A549 (cell line): ENCODE measurements at places on chromosomes 2 and 18.

DNA sequence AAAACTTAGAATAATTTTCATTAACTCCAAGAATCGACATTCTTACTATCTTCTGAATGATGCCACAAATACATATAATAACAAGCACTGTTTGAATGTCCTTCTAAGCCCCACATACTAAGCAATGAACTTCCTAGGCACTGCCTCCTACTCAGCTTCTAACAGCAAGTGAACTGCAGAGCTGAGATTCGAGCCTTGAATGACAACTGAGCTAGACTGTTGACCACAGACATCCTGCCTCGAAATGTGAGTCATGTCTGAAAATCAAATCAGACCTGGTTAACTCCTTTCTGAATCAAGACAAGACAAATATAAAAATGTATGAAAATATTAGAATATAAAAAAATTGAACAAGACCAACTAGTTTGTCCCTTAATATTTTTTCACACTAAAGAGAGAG lies 108.1 kb downstream of the MYT1L start:
- no peak for DNase-seq

DNA sequence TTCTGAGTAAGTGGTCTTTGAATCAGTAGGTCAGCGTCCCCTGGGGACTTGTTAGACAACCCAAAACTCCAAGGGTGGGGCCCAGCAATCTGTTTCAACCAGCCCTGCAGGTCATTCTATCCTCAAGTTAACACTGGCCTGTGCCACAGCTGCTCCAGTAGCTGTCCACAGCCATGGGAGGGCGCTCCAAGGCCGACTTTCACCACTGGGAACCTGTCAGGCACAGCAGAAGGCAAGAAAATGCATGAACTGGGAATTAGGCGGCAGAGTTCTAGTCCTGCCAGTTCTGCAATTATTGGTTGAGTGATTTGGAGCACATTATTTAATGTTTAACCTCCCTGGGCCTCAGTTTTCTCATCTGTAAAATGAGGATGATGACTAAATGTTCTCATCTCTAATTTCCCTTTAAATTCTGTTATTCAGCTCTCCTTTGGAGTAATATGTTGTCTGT lies 17.4 kb upstream of the MRPL33 start:
- peak; percentile 53 for DNase-seq

- DNase-seq = no peak
Measured at GRCh38 chr2:178863856-178864620, 56.8 kb upstream of the TTN start.

DNA sequence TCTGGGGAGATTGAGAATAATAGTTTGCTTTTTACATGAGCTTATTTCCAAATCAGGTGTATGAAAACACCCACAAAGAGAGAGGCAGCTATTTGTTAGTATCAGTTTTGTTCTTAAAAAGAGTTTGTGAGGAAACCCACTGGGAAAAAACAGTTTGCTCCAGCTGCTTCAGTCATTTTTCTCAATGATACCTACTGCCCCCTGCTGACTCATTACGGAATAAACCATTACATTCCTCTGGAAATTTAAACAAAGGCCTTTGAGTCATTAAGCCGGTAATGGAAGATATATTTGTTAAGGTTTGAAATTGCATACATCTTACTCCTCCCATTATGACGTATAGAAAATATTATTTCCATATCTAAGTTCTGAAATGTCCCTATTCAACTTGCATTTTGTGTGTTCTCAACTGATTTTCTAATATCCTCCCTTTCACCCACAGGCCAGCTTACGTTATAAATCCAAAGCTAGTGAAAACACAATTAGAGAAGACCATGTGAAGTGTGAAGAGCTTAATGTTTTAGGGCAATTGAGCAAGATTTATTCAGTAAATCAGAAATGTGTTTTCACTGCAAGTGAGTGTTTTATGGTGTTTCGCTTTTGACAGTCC lies 761.6 kb downstream of the DSC3 start:
- no peak for DNase-seq

DNA sequence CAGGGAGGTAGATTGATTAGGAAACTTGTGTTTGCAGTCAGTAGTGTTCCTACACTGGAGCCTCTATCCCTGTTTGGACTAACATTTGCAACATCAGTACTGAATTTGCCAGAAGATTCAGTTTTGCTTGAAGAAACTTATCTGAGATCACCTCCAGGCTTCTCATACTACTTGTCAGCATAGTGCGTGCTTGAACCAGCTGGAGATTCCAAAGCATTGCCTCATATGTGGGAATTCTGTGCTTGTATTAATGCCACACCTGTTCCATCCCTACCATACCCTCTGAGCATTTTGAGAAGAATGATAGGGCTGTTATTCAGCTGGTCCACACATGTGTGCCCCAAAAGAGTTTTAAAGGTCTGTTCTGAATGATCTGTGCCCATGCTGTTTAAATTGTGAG lies 148.7 kb downstream of the RAPGEF4 start:
- no peak for DNase-seq

DNA sequence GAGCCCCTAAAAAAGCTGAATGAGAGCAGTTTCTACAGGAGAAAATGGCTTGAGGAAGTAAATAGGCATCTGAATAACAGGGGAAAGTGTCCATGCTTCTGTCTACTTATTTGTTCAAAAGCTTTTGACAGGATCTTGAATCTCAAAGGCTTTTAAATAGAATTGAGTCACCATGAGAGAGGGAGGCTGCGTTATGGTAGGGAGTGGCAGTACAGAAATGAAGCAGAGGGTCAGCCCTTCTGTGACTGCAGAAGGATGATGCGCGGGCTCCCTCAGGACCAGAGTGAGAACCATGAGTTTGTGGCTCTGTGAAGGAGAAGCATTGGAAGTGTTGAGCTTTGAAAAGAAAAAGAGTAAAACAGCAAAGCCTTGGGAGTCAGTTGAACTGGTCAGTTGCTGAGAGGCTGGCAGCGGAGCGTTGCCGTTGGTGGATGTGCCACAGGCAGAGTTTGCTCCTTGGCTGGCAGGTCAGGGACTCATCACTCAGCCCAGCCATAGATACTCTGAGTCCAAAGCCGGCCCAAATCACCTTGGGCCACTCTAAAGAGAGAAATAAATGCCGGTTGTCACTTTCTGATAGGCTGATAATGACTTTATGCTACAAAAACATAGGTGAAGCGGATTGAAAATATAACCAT lies 17.4 kb downstream of the COPS7B start:
- DNase-seq = no peak

GRCh38 chr2:177683661-177684069 lies 291.1 kb downstream of the AGPS start:
- DNase-seq = no peak

- no peak for DNase-seq
Measured at GRCh38 chr2:218871345-218872302, 9.0 kb upstream of the WNT10A start.

GRCh38 chr2:20235655-20236305 lies 10.8 kb upstream of the SDC1 start:
- DNase-seq = no peak

DNA sequence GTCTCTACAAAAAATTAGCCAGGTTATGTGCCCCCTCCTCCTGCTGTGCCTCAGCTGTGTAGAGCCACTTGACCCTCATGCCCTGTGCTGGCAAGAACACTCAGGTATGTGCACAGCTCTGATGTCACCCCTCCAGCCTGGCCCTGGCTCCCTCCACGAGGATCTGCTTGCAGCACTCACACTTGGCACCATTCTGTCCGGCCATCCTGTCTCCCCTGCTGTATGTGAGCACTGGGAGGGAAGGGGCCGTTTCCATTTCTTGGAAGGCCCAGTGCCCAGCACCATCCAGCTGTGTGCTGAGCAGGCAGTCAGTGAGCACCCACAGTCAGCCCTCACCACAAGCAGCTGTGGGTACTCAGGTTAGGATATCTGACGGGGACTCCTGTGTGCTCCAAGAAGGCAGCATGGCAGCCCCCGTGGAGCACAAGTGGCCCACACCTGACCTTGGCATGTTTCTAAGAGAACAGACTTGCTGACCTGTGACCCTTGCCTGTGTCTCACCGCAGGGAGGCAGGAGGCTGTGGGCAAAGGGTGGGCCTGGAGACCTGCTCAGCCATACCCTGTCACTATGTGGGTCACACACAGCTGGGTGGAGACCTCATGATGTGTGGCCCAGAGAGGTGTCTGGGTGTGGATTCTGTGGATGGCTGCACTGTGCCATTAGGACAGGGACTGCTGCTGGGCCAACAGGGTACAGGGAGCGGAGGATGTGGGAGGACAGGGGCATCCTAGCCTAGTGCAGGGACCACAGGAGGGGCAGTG lies 31.5 kb downstream of the USP34 start:
- no peak for DNase-seq
